ENCODE measurements at places on chromosomes 4 and X.

DNA sequence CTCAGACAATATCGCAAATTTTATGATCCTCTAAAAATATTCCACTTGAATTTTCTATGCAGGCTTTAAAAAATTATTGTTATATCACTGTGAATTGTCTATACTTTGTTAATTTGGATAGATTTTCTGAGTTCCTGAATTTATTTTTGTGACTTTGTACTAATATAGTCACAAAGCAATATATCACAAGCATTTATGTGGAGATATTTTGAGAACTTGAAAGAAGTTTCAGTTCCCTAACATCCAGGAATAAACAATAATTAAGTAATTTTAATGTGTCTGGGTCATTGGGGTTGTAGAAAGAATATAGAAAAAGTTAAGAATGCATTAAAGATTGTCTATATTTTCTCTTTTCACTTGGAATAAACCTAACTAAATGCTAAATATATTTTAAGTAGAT is 32.0 kb downstream of the CXCL8 start:
- DNase-seq: no peak

DNA sequence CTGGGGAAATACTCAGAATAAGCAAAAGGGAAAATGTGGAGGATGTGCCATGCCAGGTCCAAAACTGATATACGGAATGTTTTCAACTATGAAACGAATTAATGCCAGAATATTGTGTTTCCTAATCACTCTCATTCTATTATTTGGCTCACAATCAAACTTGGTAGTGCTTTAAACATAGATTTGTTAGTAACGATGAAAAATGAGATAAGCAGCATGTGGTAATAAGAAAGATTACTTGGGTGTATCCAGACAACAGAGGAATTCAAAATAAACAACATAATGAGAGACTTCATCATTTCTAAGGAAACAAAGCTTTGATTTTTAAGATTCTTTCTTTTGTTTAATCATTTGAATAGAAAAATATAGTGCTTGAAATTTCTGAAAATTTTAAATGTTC is 237.3 kb downstream of the TACR3 start:
- no peak for DNase-seq

GRCh38 chr4:142718981-142719380 is 127.1 kb downstream of the INPP4B start:
- no peak for DNase-seq

DNA sequence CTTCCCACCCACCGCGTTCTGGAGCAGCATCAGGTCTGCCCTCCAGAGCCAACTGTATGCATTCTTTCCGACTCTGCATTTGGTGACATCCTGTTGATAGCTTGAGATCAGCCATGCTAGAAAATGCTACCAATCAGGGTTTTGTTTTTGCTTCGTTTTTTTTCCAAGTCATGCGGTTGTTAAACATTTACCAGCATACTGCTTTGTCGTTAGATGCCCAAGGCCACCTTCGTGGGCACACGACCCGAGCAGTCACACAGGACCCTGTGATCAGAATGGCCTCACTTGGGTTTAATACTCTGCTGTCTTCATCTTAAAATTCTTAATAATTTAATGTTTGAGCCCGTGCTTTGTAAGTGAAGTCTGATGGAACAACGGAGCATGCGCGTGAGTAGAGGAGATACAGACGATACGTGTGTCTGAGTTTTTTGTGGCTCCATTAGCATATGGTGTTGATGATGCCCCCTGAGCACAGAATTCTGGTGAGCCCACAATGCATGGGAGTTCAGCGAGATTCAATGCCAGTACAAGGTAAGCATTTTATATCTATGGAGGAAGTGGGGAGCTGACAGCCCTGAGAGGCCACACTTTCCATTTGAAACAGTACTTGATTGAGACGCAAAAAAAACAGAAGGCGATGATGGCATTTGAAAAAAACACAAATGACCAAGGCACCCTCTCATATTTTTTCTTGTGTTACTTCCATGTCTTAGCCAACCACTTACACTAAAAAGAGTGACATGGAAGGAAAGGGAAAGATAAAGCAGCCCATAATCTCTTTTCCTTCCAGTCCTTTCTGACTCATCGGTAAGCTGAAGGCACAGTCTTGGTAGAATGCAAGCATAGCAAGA is 323.6 kb downstream of the BCOR start:
- DNase-seq: no peak

GRCh38 chr4:52659722-52660261 is 691 bp upstream of the USP46 start:
- no peak for DNase-seq

GRCh38 chrX:30981968-30982367 is 89.9 kb downstream of the FTHL17 start:
- DNase-seq: no peak

- DNase-seq: no peak
Observed at GRCh38 chr4:138677748-138678147, 337.8 kb upstream of the NOCT start.

DNA sequence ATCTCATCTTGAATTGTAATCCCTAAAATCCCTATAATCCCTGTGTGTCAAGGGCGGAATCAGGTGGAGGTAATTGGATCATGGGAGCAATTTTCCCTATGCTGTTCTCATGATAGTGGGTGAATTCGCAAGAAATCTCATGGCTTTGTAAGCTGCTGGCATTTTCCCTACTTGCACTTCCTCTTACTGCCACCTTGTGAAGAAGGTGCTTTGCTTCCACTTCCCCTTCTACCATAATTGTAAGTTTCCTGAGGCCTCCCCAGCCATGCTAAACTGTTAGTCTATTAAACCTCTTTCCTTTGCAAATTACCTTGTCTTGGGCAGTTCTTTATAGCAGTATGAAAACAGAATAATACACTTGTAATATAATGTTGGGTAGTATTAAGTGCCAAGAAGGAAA is 1087.4 kb upstream of the SLIT2 start:
- no peak for DNase-seq

- no peak for DNase-seq
Observed at GRCh38 chr4:109592367-109592766, 32.3 kb downstream of the MCUB start.

DNA sequence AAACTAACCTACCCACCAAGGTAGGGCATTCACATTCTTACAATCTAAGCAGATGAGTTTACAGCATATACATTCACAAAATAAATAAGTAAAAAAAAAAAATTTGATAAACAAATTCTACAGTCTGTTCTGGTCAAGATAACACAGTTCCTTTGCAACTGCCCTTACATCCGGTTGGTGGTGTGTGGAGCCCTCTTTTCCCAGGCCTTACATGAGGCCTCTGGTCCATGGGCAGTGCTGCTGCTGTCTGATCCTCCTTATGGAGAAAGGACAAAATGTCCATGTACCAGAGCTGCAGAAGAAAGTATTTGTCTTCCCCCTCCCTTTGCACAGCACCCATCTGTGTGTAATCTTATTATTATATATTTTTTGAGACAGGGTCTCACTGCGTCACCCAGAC is 2.2 kb upstream of the SEPTIN11 start:
- DNase-seq: no peak

DNA sequence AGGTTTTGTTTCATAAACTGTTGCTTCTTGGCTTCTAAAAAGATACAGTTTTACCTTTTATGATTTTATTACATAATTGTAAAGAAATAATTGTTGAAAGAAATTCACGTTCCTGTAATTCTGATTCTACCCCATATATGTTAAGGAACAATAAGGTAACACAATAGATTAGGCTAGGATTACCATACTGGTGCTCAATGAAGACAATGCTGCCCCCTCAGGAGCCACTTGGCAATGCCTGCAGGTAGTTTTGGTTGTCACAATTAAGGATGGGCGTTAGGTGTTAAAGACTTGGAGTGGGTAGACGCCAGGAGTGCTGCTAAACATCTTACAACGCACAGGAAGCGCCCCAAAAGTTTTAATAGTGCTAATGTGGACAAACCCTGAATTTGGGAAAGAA is 133.2 kb downstream of the NLGN4X start:
- no peak for DNase-seq

DNA sequence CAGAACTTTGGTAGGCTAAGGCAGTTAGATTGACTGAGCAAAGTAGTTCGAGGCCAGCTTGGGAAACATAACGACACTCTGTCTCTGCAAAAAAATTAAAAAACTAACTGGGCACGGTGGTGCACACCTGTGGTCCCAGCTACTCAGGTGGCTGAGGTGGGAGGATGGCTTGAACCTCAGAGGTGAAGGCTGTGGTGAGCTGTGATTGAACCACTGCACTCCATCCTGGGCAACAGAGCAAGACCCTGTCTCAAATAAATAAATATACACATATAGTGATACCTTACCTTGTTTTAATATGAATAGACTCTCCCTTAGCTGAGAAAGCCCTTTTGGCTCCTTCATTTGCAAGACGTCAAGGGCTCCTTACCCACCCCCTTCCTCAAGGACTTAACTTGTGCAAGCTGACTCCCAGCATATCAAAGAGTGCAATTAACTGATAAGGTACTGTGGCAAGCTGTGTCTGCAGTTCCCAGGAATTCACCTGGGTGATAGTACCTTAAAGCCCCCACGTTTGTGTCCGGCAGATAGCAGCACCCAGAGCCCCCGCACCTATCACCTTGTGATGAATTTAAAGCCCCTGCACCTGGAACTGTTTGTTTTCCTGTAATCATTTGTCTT is 655.6 kb upstream of the GALNTL6 start:
- no peak for DNase-seq

GRCh38 chr4:173343832-173344397 is 9.8 kb upstream of the HMGB2 start:
- no peak for DNase-seq

DNA sequence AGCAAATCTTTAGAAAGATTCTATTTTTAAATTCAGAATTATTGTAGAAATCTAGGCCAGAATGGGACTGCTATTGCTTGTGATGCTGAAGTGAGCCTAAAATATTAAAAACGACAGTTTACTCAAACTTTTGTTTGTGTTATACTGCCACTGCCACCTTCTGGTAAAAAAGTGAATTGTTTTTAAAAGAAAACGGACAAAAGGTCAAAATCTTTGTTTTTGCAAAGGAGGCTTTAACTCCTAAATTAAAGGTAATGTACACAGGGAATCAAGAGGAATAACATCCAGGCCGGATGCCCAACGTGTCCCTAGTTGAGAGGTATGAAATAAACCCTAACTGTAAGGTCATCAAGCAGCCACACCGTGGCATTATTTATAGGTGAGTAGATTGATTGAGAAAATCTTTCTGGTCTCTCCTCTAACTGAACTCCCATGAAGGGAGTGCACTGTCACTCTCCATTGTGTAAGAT is 338.3 kb upstream of the GALNT7 start:
- no peak for DNase-seq

DNA sequence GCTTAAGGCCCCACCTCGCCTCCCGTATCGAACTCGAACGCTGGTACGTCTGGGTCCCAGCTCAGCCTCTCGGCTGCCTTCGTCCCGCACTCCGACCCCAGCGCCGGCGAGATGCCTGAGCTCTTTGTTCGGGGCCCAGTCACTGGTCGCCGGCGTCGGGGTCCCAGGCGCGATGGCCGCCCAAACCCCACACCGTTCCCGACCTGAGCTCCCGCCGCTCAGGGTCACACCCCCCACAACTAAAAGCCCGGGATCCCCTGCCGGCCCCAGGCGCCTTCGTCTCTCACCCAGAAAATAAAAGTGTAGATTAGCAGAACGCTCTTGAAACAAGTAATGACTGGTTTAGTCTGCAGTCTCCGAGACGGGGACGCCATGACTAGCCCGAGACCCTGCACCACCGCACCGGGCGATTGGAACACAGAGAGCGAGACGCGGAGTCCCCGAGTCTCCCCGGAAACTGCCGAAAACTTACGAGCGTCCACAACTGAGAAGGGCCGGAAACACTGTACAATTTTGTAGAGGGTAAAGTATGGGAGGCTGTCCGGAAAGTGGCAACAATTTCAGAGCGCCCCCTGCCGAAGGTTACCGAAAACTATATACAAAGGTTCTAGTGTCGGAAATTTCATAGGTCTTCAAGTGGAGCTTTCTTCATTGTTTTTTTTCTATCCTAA is at the start of gene TSPAN6:
Gene TSPAN6, minus strand, starts transcription at position 486 of the 671 bp plus-strand sequence. Its CDS starts 112 bp downstream, at position 374.
- peak; percentile 16 for DNase-seq

- no peak for DNase-seq
Observed at GRCh38 chr4:81152839-81153713, 61.9 kb downstream of the PRKG2 start.

GRCh38 chrX:66676990-66677389 is 38.1 kb upstream of the EDA2R start:
- DNase-seq: no peak

GRCh38 chrX:23816179-23816578 is 33.2 kb downstream of the SAT1 start:
- no peak for DNase-seq

DNA sequence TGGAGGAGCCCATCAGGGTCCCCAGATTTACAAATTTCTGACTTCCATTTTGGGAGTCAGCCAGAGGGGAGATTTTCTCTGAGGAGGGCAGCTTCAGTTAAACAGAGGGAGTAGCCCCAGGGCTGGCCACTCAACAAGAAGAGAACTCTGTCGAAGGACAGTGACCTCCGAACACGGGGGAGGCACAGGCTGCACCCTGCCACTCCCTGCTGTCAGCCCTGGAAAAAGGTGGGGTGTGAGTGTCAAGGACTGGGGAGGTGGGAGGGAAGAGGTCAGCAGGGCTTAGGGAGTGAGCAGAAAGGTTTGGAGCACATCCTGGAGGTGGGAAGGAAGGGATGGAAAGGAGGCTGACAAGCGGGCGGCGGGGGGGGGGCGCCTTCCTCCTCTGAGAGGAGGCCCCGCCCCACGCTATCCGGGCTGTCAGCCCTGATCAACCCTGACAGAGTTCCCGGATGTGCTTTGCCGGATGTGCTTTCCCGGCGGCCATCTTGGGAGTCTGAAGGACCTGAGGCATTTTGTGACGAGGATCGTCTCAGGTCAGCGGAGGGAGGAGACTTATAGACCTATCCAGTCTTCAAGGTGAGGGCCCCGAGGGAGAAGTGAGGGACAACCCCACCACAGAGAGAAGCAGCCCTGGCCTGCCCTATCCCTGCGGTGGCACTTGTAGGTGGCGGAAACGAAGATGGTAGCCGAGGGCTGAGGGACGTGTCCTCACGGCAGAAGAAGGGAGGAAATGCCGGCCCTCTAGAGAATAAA is at the start of gene MAGEC1:
Gene MAGEC1, plus strand, starts transcription at position 495 of the 756 bp plus-strand sequence. CDS start 1,179 bp downstream, outside the sequence.
- no peak for DNase-seq

- no peak for DNase-seq
Observed at GRCh38 chr4:174449944-174450785, 72.1 kb downstream of the HPGD start.

DNA sequence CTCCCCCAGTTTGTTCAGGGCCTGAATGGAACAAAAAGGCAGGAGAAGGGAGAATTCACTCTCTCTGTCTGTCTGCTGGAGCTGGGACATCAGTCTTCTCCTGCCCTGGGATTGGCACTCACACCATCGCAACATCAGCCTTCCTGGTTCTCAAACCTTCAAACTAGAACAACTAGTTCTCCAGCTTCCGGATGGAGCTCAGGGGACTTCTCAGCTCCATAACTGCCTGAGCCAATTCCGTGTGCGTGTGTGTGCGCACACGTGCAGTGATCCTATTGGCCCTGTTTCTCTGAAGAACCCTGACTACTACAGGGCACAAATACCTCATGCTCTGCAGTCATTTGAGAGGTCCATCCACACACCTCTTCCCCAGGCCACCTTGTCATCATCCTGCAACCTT is 18.7 kb upstream of the MAN2B2 start:
- no peak for DNase-seq

DNA sequence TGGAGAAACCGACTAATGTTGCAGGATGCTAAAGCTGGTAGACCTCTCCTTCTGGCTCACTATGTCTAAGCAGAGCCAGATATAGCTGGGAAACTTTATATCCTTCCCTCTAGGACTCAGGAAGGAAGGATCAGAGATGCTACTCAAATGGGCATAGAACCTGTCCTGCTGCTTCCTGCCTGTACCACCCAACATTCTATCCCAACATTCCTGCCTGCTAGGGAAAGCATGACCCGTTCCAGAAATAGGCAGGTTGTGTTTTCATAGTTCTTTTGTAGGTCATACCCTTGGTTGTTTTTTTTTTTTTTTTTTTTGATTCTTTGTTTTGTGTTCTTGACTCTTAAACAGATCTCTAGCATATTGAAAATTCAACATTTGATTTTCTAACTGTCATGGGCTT is 5.3 kb downstream of the NPNT start:
- DNase-seq: no peak
